ENCODE measurements at places on chromosomes 1 and 21. TPM values are rescaled to one million over a fixed set of nuclear protein-coding genes. Genes with fewer than 3 reads are reported as not detected.

Gene CNR2
- total RNA-seq, result not detected

Gene PROK1
- total RNA-seq, result 0.12 TPM

DNA sequence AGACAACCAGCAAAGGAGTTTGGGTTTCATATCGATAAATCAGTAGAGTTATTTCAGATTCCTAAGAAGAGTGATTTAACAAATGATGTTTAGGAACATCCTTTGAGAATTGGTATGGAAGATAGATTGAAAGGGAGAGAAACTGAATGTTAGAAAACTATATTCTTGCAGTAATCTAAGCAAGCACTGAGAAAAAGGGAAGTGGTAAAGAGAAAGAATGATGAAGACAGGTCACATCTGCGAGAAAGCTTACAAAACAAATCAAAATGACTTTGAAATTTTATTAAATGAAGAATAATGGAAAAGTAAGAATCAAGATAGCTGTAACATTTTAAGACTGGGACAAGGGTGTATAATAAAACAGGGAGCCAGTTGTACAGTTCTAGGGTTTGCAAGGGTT lies 177.0 kb downstream of the HS2ST1 start:
- DNase-seq, result no peak

GRCh38 chr1:80211691-80212380 lies 1205.3 kb upstream of the ADGRL4 start:
- DNase-seq, result no peak

GRCh38 chr1:241560146-241560848 lies 28.1 kb downstream of the KMO start:
- no peak for DNase-seq

GRCh38 chr1:115492019-115492595 lies 149.7 kb upstream of the VANGL1 start:
- DNase-seq, result peak; percentile 40

Data from neural progenitor cell (in vitro differentiated cells).